ENCODE measurements at places on chromosomes 7 and 10.

DNA sequence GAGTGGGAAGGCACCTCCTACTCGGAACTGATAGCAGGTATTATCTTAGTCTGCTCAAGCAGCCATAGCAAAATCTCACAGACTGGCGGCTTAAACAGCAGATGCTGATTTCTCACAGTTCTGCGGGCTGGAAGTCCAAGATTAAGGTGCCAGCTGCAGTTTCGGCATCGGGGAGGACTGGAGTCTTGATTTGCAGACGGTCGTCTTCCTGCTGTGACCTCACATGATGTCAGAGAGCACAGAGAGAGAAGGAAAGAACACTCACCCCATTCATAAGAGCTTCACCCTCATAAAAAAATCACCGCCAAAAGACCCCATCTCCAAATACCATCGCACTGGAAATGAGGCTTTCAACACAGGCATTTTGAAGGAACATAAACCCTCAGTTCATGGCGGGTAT is 216.5 kb upstream of the PITRM1 start:
- DNase-seq, result no peak

- DNase-seq, result no peak
Observed at GRCh38 chr7:20241194-20241910, 24.2 kb upstream of the MACC1 start.

DNA sequence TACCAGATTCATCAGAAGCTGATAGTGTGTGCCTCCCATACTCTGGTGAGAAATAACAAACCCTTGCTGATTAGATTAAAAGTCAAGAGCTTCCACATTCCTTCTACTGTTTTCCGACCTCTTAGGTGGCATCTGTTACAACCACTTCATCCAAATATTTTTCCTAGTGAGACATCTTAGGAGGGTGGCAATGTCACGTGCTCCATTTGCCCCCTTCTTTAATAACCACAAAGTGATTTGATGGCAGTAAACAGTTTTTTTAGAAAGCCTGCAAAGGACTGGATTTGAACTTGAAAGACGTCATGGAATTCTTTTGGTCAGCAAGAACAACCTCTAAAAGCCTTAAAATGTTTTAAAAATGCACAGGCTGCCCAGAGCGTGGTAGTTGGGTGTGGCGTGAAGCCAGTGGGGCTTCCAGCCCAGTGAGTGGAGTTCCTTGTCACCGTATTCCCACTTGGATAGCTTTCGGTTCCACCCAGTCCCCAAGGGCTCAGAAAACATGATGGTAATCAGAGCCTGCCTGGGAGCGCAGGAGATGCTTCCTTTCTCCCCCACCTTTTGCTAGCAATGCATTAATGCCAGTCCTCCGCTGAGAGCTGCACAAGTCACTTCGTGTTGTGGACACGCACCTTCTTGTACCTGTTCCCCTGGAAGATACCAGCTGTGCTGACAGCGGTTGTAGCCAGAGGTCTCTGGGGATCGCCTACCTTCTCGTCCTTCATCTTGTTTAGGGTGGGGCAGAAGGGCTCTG is 256.4 kb downstream of the KIAA1217 start:
- DNase-seq, result no peak

DNA sequence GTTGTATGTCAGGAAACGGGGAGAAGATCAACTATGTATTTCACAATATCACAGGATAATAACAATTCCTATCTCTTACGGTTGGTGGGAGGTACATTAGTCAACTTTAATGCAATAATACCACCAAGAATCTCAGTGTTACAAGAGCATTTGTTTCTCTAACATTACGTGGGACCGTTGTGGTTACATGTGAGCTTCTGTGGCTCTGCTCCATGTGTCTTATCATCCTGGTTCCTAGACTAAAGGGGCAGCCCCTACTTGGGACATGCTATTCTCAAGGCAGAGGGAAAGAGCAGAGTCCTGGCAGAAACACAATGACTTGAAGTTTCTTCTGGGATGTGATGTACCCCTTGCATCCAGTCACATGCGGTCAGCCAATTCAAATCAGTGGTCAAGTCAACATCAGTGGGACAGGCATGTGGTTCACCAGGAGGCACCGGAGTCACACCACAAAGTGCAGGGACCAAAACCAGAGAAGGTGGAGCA is 2.5 kb upstream of the ZNF22 start:
- DNase-seq, result no peak

- no peak for DNase-seq
Observed at GRCh38 chr7:88226886-88227516, 7.2 kb upstream of the SRI start.

DNA sequence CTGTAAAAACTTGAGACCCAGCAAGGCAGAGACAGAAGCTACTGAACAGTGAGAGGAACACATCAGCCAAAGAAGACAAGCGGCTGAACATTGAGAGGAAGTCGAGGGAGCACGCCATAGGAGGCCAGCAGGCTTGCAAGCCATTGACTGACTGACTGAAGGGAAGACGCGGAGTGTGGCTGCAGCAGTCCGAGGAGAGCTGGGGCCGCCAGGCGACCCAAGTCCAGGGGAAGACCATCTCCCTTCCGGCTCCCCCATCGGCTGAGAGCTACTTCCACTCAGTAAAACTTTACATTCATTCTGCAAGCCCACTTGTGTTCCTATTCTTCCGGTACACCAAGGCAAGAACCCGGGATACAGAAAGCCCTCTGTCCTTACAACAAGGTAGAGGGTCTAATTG is 167.3 kb upstream of the MBL2 start:
- DNase-seq, result no peak

DNA sequence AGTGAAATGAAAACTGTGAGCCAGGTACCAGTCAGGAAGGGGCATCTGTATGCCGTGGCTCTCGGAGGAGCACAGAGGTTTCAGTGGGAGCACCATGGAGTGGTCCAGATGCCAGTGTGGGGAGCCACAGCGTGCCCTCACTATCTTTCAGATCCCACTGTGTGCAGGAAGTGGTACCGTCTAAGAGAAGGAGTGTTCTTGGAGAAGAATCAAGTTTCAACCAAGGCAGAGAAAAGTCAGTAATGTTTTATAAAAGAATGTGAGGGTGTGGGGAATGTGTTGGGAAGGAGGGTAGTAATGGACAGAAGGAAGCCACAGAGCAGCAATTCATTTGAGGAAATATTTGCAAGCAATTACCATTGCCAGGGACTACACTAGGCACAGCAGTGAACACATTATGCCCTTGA is 35.6 kb downstream of the PRKAR2B start:
- DNase-seq, result no peak

- no peak for DNase-seq
Observed at GRCh38 chr7:107563081-107563774, 492 bp downstream of the COG5 start.

DNA sequence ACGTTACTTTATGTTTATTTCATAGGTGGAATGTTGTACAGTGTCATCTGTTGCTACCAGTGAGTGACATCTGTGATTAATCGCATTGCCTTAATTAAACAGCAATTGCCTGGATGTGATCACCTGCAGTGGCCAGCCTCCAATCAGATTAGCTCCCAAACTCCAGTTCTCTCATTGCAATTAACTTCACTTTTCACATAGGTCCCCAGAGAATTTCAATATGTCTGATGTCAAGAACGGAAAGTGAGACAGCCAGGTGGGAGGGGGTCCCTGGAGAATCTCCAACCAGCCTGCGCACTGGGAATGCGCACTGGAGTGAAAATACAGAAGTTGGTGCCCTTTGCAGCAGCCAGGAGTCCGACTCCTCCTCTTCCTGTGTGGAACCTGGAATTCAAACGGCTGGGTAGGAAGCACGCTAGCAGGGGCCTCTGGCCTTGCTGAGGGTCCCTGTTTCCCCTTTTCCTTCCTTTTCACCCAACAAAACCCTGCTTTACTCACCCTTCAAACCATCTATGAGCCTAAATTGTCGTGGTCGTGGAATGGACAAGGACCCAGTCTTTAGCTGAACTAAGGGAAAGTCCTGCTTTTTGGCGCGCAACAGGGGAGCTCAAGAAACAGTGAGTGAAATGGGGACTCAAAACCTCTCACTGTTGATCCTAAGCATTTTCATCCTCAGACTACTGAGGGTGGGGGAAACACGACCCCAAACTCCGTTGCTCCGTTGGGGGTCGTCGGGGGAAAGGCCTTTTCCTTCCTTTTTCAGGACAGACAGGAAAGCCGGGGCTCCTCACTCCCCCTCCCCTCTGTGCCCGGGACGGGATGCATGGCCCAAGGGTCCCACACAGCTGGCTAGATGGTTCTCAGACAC is 1355.5 kb upstream of the LRRTM3 start:
- peak; percentile 71 for DNase-seq

DNA sequence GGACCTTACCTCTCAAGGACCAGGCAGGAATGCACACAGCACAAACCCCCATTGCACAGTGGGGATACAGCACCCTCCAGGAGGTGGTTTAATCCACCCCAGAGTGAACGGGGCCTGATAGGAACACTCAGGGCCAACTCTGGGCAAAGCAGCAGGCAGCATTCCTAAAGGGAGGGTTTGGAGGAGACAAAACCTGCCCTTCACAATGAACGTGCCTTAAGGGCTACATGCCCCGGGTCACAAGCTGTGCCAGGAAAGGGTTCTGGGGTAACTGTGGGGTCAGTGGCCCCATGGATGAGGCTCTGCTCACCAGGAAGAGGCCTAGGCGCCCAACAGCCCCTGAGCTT is 1.1 kb downstream of the GPRIN2 start:
- no peak for DNase-seq

GRCh38 chr7:144787127-144787526 is 48.7 kb downstream of the TPK1 start:
- DNase-seq, result no peak

- DNase-seq, result no peak
Observed at GRCh38 chr7:91280185-91280584, 16.0 kb downstream of the FZD1 start.

DNA sequence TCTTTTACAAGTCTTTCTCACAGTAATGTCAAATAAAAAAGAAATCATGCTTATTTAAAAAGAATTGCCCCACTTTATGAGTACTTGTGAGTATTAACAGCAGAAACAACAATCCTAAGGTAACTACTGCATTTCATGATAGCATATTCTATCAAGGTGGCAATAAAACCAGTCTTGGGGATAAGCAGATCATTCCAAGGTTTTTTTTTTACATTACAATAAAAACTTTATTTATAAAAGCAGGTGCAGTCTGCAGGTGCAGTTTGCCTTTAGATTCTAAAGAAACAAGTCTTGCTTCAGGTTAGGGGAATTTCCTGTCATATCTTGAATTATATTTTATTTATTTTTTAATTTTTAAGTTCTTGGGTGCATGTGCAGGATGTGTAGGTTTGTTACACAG is 10.7 kb upstream of the ANK3 start:
- DNase-seq, result no peak

GRCh38 chr10:10499839-10500238 is 517.8 kb upstream of the CELF2 start:
- no peak for DNase-seq

GRCh38 chr10:112666094-112666493 is 219.1 kb downstream of the VTI1A start:
- DNase-seq, result no peak

GRCh38 chr10:36676321-36676720 is 449.1 kb upstream of the ANKRD30A start:
- no peak for DNase-seq

DNA sequence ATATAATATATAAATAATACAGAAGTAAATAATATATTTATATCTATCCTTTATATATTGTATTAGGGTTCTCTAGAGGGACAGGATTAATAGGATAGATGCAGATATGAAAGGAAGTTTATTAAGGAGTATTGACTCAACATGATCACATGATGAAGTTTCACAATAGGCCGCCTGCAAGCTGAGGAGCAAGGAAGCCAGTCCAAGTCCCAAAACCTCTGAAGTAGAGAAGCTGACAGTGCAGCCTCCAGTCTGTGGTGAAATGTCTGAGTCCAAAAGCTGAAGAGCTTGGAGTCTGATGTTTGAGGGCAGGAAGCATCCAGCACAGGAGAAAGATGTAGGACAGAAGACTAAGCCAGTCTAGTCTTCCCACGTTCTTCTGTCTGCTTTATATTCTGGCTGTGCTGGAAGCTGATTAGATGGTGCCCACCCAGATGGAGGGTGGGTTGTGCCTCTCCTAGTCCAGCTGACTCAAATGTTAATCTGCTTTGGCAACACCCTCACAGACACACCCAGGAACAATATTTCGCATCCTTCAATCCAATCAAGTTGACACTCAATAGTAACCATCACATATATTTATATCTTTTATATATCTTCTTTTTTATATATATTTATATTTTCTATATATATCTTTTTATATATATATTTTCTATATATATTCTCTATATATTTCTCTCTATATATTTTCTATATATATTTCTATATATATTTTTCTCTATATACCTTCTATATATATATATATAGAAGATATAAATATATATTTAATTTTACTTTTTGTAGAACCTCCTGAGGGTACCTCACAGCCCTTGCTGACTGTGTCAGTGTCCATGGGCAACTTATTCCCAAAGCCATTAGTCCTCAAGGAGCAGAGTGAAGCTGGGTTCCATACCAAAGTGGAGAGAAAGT is 24.6 kb upstream of the AKR1B10 start:
- DNase-seq, result no peak

DNA sequence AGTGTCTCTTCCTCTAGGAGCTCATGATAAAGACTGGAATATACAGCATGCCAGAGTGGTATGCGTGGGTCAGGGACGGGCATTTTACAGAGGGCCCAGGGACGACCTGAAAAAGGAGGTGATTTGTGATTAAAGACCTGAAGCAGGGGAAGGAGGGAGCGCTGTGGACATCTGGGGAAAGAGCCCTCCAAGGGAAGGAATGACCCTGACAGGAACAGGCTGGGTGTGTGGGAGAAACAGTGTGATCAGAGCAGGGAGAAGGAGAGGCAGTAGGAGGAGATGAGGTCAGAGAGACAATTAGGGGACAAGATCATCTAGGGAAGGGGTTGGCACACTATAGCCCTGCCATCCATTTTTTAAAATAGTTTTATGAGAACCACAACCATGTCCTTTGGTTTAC is 3.4 kb upstream of the RASSF4 start:
- no peak for DNase-seq

DNA sequence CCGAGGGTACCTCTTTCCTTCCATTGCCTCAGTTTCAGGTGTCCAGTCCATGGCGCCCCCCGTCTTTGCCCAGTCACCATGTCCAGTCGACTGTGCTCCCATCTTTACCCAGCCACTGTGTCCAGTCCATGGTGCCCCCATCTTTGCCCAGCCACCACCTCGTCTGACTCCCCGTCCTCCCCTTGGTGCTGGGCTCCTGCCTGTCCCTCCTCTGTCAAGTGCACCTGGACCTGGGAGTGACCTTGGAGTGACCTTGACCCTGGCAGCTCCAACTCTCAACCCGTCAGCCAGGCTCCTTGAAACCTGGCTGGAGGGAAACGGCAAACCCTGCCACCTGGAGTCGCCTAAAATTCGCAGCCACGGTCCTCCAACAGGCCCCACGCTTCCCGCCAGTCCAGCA is 180.2 kb downstream of the ADARB2 start:
- DNase-seq, result no peak

- no peak for DNase-seq
Observed at GRCh38 chr10:117460846-117461765, 81.4 kb upstream of the EMX2 start.

DNA sequence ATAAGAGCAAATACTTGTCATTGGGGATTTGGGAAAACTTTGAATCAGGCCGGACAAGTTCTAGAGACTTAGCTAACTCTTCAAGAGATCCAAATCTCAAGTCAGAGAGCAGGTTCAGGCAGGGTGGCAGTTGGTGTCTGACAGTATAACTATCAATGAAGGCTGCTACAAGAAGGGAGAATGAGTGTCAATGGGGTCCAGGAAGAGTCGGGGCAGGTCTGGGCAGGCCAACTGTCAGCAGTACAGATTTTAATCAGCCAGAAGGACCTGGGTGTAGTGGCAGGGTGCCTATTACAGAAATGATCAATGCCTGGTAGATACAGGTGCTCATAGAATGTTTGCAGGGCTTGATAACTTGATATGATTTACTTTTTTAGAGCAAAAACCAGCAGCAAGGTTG is 751.1 kb downstream of the GRM8 start:
- DNase-seq, result no peak

GRCh38 chr7:149459540-149460452 is 1.1 kb downstream of the ZNF777 start:
- DNase-seq, result no peak
